ENCODE measurements at places on chromosomes 3 and 15.

DNA sequence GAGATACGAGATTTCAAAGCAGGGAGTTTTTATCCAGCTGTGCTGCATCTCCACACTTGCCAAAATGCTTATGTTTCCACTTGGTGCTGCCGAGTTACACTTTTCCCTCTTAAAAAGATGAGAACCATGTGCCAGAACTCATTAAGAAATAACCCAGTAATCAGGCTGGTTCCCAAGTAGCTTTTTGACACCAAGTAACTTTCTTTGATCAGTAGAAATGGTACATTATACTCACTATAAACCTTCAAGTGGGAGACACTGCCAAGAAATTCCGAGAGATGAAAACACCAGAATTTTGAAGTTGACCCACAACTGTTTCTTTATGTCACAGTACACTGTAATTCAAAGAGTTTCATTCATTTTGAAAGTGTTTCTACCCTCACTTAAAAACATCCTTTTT is 164.6 kb upstream of the CCDC54 start:
- no peak for DNase-seq
- H3K27me3 ChIP-seq, result no peaks in the 10 kb centered on the region
- H3K4me3 ChIP-seq, result no peak overlapping the region
- H3K27ac ChIP-seq, result no peak overlapping the region
- H3K36me3 ChIP-seq, result no peaks in the 10 kb centered on the region

DNA sequence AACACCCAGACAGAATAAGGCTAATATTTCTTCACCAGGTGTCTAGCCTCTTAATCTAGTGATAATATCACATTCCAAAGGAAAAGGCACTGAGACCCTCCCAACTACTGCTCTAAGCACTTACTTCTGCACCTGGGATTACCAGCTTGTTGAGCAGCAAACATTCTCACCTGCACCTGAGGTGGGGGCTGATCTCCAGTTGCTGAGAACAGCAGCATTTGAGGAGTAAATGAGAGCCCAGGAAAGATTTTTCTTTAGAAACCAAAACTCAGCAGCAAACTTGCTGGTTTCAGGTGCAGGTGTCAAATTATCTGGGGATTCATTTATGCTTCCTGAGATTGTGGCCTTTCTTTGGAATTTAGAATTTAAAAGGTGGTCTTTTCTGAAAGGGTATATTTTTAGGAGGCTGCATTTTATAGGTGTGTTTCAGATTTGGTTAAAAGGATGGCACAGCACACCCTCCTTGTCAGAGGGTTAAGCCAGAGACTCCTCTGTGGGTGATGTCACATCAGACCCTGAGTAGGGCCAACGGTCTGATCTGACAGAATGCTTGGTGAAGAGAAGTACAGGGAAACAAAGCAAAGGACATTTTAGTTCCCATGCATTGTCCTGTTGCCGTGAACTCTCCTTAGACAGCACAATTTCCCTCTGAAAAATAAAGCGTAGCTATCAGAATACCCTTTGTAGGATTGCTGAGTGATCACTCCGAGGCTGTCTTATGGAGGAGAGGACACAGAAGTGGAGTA is 411.0 kb upstream of the ATP11B start:
- H3K4me1 ChIP-seq, result no peaks in the 10 kb centered on the region
- no peaks in the 10 kb centered on the region for H3K36me3 ChIP-seq
- no peaks in the 10 kb centered on the region for H3K27me3 ChIP-seq
- no peak overlapping the region for H3K27ac ChIP-seq

DNA sequence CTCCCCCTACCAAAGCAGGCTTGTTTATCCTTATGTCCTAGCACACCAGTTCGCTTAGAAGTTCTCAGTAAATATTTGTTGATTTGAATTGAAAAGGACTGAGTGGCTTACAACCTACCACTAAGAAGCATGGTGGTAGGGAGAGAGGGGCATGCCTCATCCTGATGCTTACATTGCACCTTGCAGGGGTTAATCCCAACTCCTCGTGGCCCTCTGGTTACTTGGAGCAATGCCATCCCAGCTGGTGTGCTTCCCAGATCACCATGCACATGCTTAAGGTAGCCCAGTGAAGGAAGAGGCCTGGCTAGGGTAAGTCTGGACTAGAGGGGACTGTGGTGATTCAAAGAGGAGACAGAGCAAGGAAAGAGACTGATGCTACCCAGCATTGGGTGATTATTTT is 253.3 kb downstream of the CLSTN2 start:
- H3K4me3 ChIP-seq, result no peak overlapping the region
- H3K27me3 ChIP-seq, result no peaks in the 10 kb centered on the region
- no peak overlapping the region for H3K27ac ChIP-seq
- no peaks in the 10 kb centered on the region for H3K36me3 ChIP-seq
- no peaks in the 10 kb centered on the region for H3K4me1 ChIP-seq

DNA sequence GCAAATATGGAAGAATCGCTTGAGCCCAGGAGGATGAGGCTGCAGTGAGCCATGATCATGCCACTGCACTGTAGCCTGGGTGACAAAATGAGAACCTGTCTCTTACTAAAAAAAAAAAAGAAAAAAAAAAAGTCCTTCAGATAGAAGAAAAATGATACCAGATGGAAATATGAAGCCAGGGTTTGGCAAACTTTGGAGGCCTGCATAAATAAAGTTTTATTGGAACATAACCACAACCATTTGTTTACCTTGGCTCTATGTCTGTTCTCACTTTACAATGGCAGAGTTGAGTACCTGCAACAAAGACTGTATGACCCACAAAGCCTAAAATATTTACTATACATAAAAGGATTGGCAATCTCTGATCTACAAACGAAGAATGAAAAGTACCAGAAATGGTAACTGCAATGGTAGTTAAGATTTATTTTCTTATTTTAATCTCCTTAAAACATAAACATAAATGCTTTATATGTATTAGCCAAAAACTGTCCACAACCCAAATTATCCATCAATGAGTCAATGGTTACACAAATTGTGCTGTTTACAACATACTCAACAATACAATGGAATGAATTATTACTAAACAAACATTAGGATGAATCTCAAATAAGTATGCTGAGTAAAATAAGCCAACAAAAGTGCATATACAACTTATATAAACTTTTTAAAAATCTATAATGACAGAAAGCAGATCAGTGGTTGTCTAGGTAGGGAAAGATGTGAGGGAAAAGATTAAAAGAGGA is 41.8 kb downstream of the GOLGB1 start:
- DNase-seq, result no peak
- H3K4me3 ChIP-seq, result no peak overlapping the region
- H3K27ac ChIP-seq, result no peak overlapping the region
- H3K27me3 ChIP-seq, result no peaks in the 10 kb centered on the region

DNA sequence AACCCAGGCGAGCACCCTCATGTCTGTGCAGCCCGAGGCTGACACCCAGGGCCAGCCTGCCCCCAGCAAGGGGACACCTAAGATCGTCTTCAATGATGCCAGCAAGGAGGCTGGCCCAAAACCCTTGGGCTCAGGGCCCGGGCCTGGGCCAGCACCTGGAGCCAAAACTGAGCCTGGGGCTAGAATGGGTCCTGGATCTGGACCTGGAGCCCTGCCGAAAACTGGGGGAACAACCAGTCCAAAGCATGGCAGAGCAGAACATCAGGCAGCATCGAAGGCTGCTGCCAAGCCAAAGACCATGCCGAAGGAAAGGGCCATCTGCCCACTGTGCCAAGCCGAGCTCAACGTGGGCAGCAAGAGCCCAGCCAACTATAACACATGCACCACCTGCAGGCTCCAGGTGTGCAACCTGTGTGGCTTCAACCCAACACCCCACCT is 31.4 kb upstream of the APEH start:
- no peak overlapping the region for H3K27ac ChIP-seq
- no peak overlapping the region for H3K4me3 ChIP-seq
- no peaks in the 10 kb centered on the region for H3K36me3 ChIP-seq
- H3K4me1 ChIP-seq, result peaks cover 12% of the 10 kb centered on the region
- no peak for DNase-seq

DNA sequence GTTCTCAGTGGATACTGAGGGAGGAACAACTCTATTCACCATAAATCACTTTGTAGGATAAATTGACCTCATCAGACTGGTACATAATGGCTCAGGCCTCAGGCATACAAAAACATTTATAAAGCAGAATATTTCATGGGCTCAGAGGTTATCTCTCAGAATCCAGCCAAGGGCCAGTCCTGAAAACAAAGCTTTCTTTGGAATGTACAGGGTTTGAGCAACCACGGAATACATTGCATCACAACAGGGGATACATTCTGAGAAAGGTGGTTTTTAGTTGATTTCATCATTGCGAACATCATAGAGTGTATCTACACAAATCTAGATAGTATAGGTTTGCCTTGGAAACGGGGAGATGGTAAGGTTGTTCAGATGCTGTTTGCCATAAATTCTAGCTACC is 33.4 kb upstream of the CTDSPL2 start:
- H3K36me3 ChIP-seq, result peaks cover 2% of the 10 kb centered on the region
- no peak overlapping the region for H3K27ac ChIP-seq
- H3K4me1 ChIP-seq, result no peaks in the 10 kb centered on the region

- no peak for DNase-seq
- no peaks in the 10 kb centered on the region for H3K36me3 ChIP-seq
- no peak overlapping the region for H3K27ac ChIP-seq
- H3K27me3 ChIP-seq, result no peaks in the 10 kb centered on the region
- H3K4me1 ChIP-seq, result peaks cover 7% of the 10 kb centered on the region
These were observed 30.8 kb upstream of the GOLGA6L9 start for GRCh38 chr15:82398785-82399184.

- no peaks in the 10 kb centered on the region for H3K27me3 ChIP-seq
- H3K27ac ChIP-seq, result no peak overlapping the region
- H3K36me3 ChIP-seq, result no peaks in the 10 kb centered on the region
- no peak overlapping the region for H3K4me3 ChIP-seq
These were observed 64.5 kb downstream of the CERS3 start for GRCh38 chr15:100464256-100464655.

- DNase-seq, result no peak
- H3K27me3 ChIP-seq, result no peaks in the 10 kb centered on the region
- H3K4me1 ChIP-seq, result peaks cover 17% of the 10 kb centered on the region
- no peaks in the 10 kb centered on the region for H3K36me3 ChIP-seq
These were observed 64.5 kb downstream of the DAPK2 start for GRCh38 chr15:63981596-63982320.

All from cardiac muscle cell (in vitro differentiated cells and primary cell).